ENCODE measurements at places on chromosomes 2 and 18. TPM values are rescaled to one million over a fixed set of nuclear protein-coding genes. Genes with fewer than 3 reads are reported as not detected.

DNA sequence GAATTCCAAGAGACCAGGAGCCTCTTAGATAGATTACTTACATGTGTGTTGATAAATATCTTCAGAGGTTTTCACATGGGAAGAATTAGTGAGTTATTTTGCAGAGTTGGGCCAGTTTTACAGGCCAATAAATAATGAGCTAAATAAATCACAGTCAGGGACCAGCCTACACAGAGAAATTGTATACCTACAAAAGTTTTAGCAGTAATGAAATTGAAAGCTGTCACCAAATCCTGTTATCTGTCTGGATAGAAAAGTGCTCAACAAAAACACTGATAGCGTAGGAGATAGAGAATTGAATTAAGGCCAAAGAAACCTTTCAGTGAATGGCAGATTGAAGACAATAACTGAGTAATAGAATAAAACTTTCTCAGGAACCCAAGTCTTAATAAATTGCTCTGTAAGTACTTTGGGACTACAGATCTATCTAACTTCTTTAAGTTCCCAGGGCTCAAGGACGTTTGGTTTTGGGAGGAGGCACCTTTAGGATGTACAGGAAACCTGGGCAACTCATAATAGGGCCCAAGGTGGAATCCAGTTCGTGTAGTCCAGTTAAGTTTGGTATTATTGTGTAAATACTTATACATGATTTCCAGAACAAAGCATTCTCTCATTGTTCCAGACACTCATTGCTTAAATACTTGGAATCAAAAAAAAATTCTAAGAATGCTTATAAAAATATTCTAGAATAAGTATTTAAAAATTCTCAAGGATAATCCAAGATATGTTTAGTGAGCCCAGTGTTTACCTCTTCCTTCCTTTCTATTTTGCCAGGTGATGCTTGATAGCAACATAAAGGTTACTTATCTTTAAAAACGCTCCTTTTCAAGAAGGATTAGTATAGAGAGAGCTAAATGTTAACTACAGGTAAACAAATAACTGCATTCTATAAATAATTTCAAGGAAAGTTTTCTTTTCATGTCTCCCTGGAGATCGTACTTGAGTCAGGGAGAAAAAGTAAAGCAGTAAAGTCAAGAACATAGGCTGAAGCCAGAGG lies 134.5 kb downstream of the NCKAP5 start:
- DNase-seq, result no peak
- H3K27ac ChIP-seq, result no peak overlapping the region
- no peaks in the 10 kb centered on the region for H3K27me3 ChIP-seq
- H3K4me1 ChIP-seq, result no peaks in the 10 kb centered on the region

DNA sequence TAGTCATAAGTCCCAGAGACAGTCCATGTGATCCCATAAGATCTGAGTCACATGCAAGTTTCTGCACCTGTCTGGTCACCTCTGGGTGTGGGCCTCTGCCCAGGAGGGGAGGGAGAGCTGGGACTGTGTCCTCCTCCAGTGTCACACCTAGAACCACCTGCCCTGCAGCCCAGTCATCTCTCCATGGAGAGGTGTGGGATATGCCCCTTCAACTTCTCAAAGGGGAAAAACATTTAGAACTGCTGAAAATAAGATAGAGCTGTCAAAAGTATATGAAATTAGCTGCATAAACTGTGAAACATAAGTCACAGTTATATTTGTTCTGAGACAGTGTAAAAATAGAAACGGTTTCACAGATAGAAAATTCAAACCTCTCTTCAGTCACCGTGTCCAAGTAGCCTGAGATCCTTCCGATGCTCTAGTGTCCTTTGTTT lies 55.4 kb downstream of the NGEF start:
- no peaks in the 10 kb centered on the region for H3K4me1 ChIP-seq
- no peak for DNase-seq
- peaks cover 18% of the 10 kb centered on the region for H3K27me3 ChIP-seq
- H3K27ac ChIP-seq, result no peak overlapping the region
- no peak overlapping the region for H3K4me3 ChIP-seq

GRCh38 chr2:88016960-88017779 lies 823 bp upstream of the RNU2-63P start:
- H3K36me3 ChIP-seq, result no peaks in the 10 kb centered on the region
- peak overlapping the region; percentile 67 for H3K4me3 ChIP-seq
- H3K4me1 ChIP-seq, result no peaks in the 10 kb centered on the region
- H3K27me3 ChIP-seq, result no peaks in the 10 kb centered on the region
- no peak for DNase-seq

GRCh38 chr18:46344416-46345180 lies 240.4 kb downstream of the HAUS1 start:
- no peaks in the 10 kb centered on the region for H3K27me3 ChIP-seq
- DNase-seq, result no peak
- H3K27ac ChIP-seq, result no peak overlapping the region
- H3K4me1 ChIP-seq, result peaks cover 17% of the 10 kb centered on the region
- H3K36me3 ChIP-seq, result no peaks in the 10 kb centered on the region

GRCh38 chr18:13496691-13497281 lies 229.6 kb downstream of the FAM210A start:
- peaks cover 27% of the 10 kb centered on the region for H3K36me3 ChIP-seq
- H3K27ac ChIP-seq, result no peak overlapping the region
- H3K4me1 ChIP-seq, result peaks cover 13% of the 10 kb centered on the region
- DNase-seq, result no peak
- H3K4me3 ChIP-seq, result no peak overlapping the region

GRCh38 chr18:5891184-5891853 lies 4.0 kb downstream of the TMEM200C start:
- H3K4me3 ChIP-seq, result peak overlapping the region; percentile 47
- H3K36me3 ChIP-seq, result no peaks in the 10 kb centered on the region
- no peak for DNase-seq
- H3K27ac ChIP-seq, result no peak overlapping the region
- H3K27me3 ChIP-seq, result peaks cover 96% of the 10 kb centered on the region
- peaks cover 5% of the 10 kb centered on the region for H3K4me1 ChIP-seq

DNA sequence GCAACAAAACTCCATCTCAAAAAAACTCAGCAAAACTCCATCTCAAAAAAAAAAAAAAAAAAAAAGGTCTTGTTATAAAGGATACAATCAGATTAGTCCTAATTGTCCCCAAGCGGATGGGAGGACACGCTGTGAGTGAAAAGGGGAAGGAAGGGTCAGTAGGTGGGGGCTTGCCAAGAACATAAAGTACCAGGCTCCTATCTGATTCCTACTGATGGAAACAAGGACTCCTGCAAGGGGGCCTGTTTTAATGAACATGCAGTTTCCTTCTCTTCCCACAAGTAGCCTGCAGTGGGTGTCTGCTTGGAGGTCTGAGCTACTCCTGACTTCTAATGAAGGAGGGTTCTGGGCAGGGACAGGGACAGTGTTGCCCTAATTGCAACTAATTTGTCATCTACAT lies 7.9 kb downstream of the SCG2 start:
- H3K27me3 ChIP-seq, result no peaks in the 10 kb centered on the region

DNA sequence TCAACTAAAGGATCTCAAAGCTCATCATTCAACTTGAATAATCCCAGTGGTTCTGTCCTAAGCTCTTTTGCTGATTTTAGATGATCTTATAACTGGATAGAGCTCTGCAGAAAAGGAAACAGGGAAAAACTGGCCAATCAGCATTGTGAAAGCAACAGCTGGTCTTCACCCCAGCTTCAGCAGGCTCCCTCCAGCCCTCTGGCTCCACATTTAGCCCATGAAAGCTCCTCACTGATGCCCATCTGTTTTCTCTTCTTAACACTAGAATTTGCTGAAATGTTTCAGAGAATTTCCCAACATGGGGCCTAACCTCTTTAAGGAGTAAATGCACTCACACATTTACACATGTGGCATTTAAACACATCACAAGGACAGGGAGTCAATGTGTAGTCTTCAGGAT lies 223.3 kb downstream of the CNTNAP5 start:
- no peaks in the 10 kb centered on the region for H3K4me1 ChIP-seq
- H3K27ac ChIP-seq, result no peak overlapping the region
- H3K4me3 ChIP-seq, result no peak overlapping the region
- H3K27me3 ChIP-seq, result no peaks in the 10 kb centered on the region
- H3K36me3 ChIP-seq, result no peaks in the 10 kb centered on the region

DNA sequence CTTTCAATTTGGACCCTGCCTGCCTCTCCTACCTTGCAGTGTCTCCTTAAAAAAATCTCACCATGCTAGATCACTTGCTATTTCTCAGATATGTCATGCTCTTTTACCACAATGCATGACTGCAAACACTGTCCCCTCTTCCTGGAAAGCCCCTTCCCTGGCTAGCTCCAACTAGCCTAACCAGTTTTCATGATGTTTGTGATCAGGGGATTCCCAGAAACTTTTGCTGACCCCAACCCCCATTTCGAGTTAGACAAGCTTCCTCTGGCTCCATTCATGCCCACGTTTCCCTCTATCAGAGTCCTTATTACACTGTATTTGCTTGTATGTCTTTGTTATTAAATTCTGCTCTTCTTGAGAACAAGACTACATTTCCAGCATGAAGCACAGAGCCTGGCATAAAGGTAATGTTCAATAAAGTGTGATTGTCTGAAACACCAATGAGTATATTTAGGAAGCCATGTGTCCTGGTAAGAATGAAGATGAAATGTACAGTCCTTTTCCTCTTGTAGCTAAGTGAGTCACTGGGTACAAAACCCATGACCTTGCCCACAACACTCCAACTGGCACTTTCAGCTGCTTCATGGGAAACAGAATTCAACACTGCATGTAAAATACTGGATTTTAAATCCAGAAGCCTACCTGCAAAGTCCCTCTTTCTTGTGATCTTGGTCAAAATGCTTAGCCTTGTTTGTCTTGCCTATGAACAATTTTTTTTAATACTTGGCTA lies 62.0 kb upstream of the ATL2 start:
- no peak overlapping the region for H3K27ac ChIP-seq
- no peak for DNase-seq
- no peaks in the 10 kb centered on the region for H3K36me3 ChIP-seq

GRCh38 chr2:236001854-236002253 lies 166.3 kb downstream of the GBX2 start:
- no peaks in the 10 kb centered on the region for H3K27me3 ChIP-seq
- no peak overlapping the region for H3K27ac ChIP-seq
- DNase-seq, result no peak
- H3K4me1 ChIP-seq, result no peaks in the 10 kb centered on the region
- no peaks in the 10 kb centered on the region for H3K36me3 ChIP-seq

DNA sequence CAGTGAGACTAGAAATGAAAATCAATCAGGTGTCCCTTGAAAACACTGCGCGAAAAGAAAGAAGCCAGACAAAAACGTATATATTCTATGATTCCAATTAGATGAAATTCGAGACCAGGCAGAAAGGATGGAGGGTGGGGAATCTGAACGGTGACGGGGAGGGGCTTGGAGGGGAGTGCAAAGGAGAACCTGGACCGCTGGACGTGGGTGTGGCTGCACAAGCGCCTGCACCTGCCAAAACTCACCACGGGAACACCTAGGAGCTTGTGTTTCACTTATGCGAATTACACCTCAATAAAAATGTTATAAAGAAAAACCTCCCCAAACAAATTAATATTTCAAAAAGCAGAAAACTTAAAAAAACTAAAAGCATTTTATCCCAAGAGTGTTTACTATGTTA lies 21.9 kb downstream of the THAP4 start:
- no peak overlapping the region for H3K27ac ChIP-seq
- H3K4me1 ChIP-seq, result peaks cover 61% of the 10 kb centered on the region
- DNase-seq, result no peak
- no peaks in the 10 kb centered on the region for H3K36me3 ChIP-seq
- H3K4me3 ChIP-seq, result no peak overlapping the region

GRCh38 chr2:6879011-6879410 lies 1.4 kb downstream of the RSAD2 start:
- no peaks in the 10 kb centered on the region for H3K27me3 ChIP-seq
- H3K4me3 ChIP-seq, result peak overlapping the region; percentile 53
- H3K4me1 ChIP-seq, result peaks cover 58% of the 10 kb centered on the region
- H3K27ac ChIP-seq, result peak overlapping the region; percentile 78
- DNase-seq, result no peak
- no peaks in the 10 kb centered on the region for H3K36me3 ChIP-seq

DNA sequence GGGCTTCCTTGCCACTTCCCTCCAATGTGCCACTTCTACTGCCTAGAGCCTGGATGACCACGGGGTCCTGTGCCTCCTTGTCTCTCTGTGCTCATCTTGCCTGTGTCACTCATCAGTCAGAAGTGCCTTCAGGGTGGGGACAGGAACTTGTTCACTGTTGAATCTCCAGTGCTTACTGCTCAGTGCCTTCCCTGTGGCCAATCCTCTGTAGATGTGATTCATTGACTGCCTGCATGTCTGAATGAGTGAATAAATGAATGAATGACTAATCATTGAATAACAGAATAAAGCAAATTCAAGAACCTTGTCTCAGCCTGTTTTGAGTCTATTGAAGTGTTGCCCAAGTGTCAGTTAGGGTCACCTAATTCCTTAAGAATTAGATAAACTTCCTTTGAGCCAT lies 42.3 kb upstream of the FAM136A start:
- DNase-seq, result no peak
- no peaks in the 10 kb centered on the region for H3K36me3 ChIP-seq
- no peak overlapping the region for H3K27ac ChIP-seq

GRCh38 chr2:185338104-185338503 lies 400.5 kb upstream of the FSIP2 start:
- H3K27me3 ChIP-seq, result no peaks in the 10 kb centered on the region
- no peaks in the 10 kb centered on the region for H3K4me1 ChIP-seq
- H3K4me3 ChIP-seq, result no peak overlapping the region

- no peak overlapping the region for H3K27ac ChIP-seq
- no peaks in the 10 kb centered on the region for H3K27me3 ChIP-seq
- no peak overlapping the region for H3K4me3 ChIP-seq
- no peaks in the 10 kb centered on the region for H3K36me3 ChIP-seq
Observed at GRCh38 chr2:183011743-183012142, 26.5 kb downstream of the NCKAP1 start.

DNA sequence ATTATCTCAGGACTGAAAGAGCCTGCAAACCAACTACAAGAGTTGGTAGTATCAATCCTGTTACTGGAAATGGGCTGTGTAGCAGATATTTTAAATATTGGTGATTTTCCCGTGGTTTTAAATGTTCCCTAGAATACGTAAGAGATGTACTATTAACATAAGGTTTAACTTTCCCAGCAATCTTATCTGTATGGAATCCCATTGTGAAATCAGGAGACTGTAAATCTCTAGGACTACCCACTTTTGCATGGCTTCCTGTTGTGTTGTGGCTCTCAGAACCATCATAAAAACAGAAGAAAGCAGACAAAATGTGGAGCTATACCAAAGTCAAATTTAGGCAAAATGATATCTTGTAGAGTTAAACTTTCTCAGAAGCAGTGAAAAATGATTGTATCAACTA lies 641.5 kb upstream of the SETBP1 start:
- H3K27ac ChIP-seq, result no peak overlapping the region
- no peaks in the 10 kb centered on the region for H3K27me3 ChIP-seq
- no peak overlapping the region for H3K4me3 ChIP-seq
- DNase-seq, result no peak
- no peaks in the 10 kb centered on the region for H3K36me3 ChIP-seq
- H3K4me1 ChIP-seq, result no peaks in the 10 kb centered on the region

DNA sequence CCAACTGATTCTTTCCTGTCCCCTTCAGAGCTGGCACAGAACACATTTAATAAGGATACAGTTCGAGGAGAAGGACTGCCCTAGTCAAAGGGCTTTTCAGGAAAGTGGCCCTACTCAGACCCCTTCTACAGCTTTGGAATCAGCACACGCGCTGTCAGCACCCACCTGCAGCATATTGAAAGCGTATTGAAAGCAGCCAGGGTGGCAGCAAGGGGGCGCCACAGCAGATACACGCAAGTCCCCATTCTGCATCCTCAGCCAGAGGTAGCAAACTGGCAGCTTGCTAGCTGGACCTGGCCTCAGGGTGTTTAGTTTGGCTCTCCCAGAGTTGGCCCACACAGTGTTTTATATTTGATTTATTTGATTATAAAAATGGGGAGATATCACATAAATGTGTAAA lies 101.0 kb upstream of the NT5C1B start:
- no peak overlapping the region for H3K27ac ChIP-seq
- H3K27me3 ChIP-seq, result no peaks in the 10 kb centered on the region
- H3K36me3 ChIP-seq, result no peaks in the 10 kb centered on the region
- peaks cover 10% of the 10 kb centered on the region for H3K4me1 ChIP-seq

Gene SULT1C4
- 3.3 TPM for total RNA-seq

Gene CXCR1
- total RNA-seq, result 0.62 TPM

Gene FTCDNL1
- total RNA-seq, result 2.7 TPM

Gene RBM44
- total RNA-seq, result 0.19 TPM

Gene BOD1L2
- not detected for total RNA-seq

Measured in heart right ventricle (tissue), 16 donors.